Stimulated activated CD4-positive, alpha-beta T cell treated with anti-CD3 and anti-CD28 coated beads, Interleukin-15, amount 100 ng/mL, for 1 hour (primary cell): ENCODE measurements at places on chromosomes 11 and 22.

GRCh38 chr11:65069217-65069616 lies 10.9 kb upstream of the NAALADL1 start:
- no peak for DNase-seq

GRCh38 chr11:132220474-132220873 lies 850.1 kb downstream of the NTM start:
- DNase-seq, result no peak

DNA sequence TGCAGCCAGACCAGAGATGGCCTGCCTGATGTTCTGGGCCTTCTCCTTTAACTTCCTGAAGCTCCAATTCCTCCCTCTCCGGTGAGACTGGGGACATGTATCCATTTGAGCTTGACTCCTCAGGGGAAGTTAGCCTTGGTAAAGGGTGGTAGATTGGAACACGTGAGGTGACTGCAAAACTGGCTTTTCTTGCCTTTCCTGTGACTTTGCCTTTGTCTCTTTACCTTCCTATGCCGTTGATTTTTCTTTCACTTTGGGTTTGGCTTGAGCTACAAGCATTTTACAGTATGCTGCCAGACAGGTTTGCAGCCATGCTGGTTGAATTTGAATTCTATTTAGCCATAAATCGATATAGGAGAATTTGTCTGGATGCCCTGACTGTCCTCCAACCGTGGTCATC lies 16.8 kb upstream of the GLYATL1 start:
- no peak for DNase-seq

GRCh38 chr11:96084610-96085318 lies 160.9 kb upstream of the MTMR2 start:
- no peak for DNase-seq

- no peak for DNase-seq
Measured at GRCh38 chr11:32307913-32308312, 127.4 kb downstream of the WT1 start.
